ENCODE measurements at places on chromosomes 2 and 18. TPM values are rescaled to one million over a fixed set of nuclear protein-coding genes. Genes with fewer than 3 reads are reported as not detected.

RESP18 gene
- polyA plus RNA-seq, result not detected

ARHGEF4 gene
- polyA plus RNA-seq, result 98.9 TPM

IL18R1 gene
- polyA plus RNA-seq, result 0.95 TPM

VIT gene
- polyA plus RNA-seq, result 2.8 TPM

REG1A gene
- 1.00 TPM for polyA plus RNA-seq

RIT2 gene
- polyA plus RNA-seq, result not detected

FBLN7 gene
- polyA plus RNA-seq, result 0.33 TPM

POTEJ gene
- polyA plus RNA-seq, result not detected

NXPH2 gene
- polyA plus RNA-seq, result not detected

ADNP2 gene
- 6.2 TPM for polyA plus RNA-seq

MYCN gene
- polyA plus RNA-seq, result 0.49 TPM

LINC00305 gene
- not detected for polyA plus RNA-seq

CWC22 gene
- polyA plus RNA-seq, result 7.5 TPM

ATP6V1C2 gene
- polyA plus RNA-seq, result 16.8 TPM

OXER1 gene
- 2.5 TPM for polyA plus RNA-seq

WNT10A gene
- 9.6 TPM for polyA plus RNA-seq

PSD4 gene
- 32.6 TPM for polyA plus RNA-seq

FBXO36 gene
- polyA plus RNA-seq, result 0.57 TPM

CYP27A1 gene
- 3.3 TPM for polyA plus RNA-seq

LOXHD1 gene
- 0.04 TPM for polyA plus RNA-seq
